ENCODE measurements at places on chromosomes 1 and 21.

DNA sequence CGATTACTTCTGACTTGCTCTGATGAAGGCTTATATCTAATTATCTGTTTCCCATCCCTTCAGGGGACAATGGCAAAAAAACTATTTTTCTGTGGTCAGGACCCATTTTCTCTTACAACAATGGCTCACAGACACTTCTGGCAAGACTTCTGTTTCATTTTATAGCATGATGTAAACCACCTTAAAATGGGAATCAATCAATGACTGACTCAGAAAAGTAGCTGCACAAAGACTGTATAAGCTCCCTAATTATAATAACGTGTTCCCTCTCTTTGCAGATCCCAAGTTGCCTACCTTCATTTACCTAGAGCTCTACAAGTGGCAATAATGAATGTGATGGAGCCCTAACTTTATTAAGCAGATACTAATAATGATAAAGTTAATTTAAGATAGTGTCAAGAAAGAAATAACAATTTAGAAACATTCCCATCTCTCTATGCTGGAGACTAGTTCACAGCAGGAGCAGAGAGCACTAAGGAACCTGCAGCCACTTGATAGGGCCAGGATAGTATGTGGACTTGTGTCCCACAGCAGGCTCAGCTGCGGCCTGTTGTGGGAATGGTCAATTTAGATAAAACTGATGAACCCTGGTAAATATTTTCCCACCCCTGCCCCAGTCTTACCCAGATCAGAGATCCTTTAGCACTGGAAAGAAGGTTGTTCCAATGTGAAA is 538 bp downstream of the GBP2 start:
- peak; percentile 27 for DNase-seq

- DNase-seq = no peak
These were observed 1.4 kb downstream of the TPM3 start for GRCh38 chr1:154190550-154190949.

- peak; percentile 17 for DNase-seq
These were observed 255.9 kb upstream of the SNX7 start for GRCh38 chr1:98405581-98406074.

- peak; percentile 12 for DNase-seq
These were observed 6.7 kb upstream of the TSEN15 start for GRCh38 chr1:184044603-184045376.

- DNase-seq = no peak
These were observed 25.8 kb downstream of the TRIM62 start for GRCh38 chr1:33155877-33156538.

- no peak for DNase-seq
These were observed 170.7 kb downstream of the PSMG1 start for GRCh38 chr21:39012326-39013230.

- DNase-seq = no peak
These were observed 78.7 kb downstream of the DHRS3 start for GRCh38 chr1:12539320-12539704.

- no peak for DNase-seq
These were observed 10.4 kb upstream of the BCAR3 start for GRCh38 chr1:93692026-93692425.

- DNase-seq = no peak
These were observed 74.2 kb downstream of the ATF6 start for GRCh38 chr1:161840363-161840762.

DNA sequence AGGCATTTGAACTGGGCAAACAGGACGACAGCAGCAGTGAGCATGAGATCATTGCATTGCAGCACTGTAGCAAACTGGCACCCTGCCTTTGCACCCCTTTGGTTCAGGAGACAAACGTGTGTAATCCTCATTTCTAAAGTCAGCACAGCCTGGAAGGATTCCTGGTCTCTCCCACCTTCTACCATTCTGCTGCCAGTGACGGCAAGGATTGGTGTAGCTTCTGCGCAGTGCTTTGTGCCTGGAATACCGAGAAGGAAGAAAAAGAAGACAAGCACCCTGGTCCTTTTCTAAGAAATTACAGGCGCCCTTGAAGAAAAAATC is 805.3 kb downstream of the USP25 start:
- no peak for DNase-seq

GRCh38 chr1:44786138-44786840 is 1.7 kb downstream of the BEST4 start:
- peak; percentile 60 for DNase-seq

DNA sequence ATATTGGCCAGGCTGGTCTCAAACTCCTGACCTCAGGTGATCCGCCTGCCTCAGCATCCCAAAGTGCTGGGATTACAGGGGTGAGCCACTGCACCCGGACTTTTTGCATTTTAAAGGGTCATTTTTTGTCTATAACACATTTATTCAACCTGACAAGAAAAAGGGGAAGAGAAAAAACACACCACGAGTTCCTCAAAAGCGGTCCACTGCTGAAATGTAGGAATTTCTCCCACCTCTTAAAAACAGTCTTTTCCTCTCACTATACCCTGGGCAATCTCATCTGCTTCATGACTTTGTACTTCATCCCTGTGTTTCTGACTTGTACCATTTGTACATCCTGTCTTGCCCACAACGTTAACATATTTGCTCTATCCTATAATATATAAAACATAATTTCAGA is 413.3 kb upstream of the PTBP2 start:
- DNase-seq = peak; percentile 44

DNA sequence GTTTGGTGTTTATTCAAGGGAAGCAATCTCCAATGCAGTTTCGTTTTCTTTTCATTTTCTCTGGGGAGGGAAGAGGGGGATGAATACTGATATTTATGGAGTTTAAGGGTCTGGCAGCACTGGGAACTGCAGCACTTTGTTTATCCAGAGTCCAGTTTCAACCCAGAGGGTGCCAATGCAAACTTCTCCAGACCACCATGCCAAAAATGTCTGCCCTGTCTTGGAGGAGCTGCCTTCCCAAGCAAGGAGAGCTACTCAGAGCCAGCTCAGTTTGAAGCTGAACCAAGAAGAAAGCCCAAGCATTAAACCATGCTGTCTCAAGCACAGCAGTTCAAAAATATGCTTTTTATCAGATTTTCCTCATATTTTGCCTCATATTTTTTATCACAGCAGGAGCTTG is 589.7 kb downstream of the LMO4 start:
- no peak for DNase-seq

- no peak for DNase-seq
These were observed 255.3 kb downstream of the PDE4B start for GRCh38 chr1:66048011-66048410.

- no peak for DNase-seq
These were observed 27.9 kb downstream of the EBNA1BP2 start for GRCh38 chr1:43144237-43144636.

- no peak for DNase-seq
These were observed 10.5 kb upstream of the SDE2 start for GRCh38 chr1:226009650-226010044.

DNA sequence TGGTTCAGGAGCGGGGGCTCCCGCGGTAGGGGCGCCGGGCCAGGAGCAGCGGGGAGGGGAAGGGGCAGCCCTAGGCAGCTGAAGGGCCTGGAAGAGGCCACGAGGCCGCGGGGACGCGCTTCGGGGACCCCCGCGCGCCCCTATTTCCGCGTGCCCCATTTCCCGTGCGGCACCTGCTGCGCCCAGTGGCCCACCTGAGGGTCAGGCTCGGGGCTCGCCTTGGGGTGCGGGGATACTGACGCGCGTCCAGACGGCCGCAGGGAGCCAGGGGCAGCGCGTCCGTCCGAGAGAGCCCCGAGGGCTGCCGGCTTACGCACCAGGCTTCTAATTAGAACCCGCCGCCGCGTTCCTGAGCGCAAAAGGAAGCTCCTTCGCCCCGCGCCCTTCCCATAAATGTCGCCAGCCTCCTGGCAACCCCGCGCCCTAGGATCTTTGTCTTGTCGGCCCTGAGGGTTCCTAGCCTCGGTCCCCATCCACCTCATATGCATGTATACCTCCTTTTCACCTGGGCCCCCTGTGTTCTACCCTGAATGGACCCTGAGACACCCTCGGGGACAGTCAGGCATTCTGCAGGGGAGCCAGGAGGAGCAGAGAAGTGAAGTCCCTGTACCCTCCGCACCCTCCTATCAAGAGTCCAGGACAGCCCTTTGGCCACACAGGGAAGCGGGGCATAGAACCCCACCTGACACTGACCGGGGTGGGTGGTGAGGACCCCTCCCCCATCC is 1.8 kb downstream of the WNT3A start:
- no peak for DNase-seq

DNA sequence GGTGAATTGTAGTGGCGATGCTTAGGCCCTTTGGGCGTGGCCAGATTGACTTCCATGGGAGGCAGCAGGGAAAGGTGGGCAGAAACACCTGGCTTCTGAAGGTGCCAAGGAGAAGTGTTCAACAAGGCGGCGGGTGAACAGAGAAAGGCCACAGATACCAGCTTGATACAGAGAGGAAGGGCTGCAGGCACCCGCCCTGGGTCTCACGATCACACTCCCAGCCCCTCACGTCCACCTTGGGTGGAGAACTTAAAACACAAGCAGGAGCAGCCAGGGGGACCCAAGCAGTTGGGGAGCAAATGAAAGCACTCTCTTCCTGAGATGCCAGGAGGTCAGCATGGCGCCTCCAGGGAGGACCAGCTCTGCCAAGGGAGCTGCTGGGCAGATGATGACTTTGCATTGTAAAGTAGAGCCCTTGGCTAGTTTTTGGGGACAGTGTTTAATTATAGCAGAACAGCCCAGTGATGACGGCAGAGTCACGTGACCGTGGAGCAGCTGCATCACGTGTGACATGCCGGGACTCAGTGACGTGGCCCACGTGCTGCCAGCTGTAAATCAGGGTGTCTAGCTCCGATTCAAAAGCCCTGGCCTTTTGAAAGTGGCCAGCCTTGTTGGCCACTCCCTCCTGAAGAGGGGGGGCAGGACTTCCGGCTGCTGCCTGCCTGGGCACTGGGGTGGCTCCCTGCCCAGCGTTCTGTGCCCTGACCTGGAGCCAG is 19.0 kb downstream of the SLC37A1 start:
- DNase-seq = peak; percentile 84

- no peak for DNase-seq
These were observed 16.6 kb downstream of the OR6Y1 start for GRCh38 chr1:158537609-158538008.

GRCh38 chr1:230531103-230531502 is 105.0 kb upstream of the PGBD5 start:
- no peak for DNase-seq

GRCh38 chr1:154982341-154982740 is 803 bp upstream of the FLAD1 start:
- no peak for DNase-seq

- no peak for DNase-seq
These were observed 353.4 kb upstream of the AJAP1 start for GRCh38 chr1:4301007-4301406.

- peak; percentile 82 for DNase-seq
These were observed 12.9 kb downstream of the PLA2G2F start for GRCh38 chr1:20151906-20152598.

DNA sequence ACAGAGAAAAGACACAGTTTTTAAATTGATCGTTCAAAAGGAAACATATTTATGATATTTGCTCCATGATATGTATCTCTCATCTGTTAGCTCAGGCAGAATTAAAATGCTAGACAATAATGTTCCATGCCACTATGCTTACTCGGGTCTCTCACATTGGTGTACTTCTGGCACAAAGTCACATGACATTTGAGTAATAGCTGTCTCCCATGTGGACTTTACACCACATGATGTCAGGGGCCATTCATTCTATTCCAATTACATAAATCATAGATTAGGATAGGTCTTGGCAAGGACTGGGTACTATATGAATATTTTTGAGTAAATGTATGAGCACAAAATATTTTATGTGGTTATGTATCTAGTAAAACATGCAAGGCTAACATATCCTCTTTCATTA is 648.4 kb downstream of the PLA2G4A start:
- no peak for DNase-seq

- DNase-seq = peak; percentile 65
These were observed 24.3 kb upstream of the IFNAR2 start for GRCh38 chr21:33205476-33205875.

DNA sequence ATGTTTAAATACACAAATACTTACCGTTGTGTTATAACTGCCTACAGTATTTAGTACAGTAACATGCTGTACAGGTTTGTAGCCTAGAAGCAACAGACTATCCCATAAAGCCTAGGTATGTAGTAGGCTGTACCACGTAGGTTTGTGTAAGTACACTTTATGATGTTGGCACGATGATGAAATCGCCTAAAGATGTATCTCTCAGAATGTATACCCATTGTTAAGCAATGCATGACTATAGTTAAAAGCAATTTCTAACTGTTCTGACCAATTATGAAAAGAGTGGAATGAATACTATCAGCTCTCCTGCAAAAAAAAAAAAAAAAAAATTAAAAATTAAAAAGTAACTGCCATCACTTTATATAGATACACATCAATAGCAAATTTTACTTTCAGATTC is 11.4 kb downstream of the HP1BP3 start:
- DNase-seq = no peak

DNA sequence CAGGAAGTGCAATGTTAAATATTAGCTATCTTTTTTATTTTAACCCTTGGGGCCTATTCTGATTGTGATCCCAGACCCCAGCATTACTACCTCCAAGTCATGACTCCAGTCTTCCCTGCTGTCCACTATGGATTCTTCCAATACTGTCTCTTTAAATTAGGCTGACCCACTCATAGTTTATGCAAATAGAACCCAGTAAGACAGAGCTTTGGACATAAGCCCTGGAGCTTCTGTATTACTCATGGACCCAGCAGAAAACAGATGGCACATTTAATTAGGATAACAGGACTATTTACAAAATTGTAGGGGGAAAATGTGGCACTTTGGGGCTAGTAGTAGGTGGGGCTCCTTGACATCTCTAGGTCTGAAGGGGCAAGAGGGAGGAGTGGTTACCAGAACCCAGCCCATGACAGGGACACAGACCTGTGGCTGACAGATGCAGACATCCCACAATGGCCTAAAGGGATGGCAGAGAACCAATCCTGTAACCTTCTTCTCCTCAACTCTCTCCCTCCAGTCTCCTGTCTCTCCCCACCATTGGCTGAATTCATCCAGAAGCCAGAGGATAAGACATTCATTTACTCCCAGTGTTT is 233.5 kb downstream of the OMA1 start:
- DNase-seq = no peak

- no peak for DNase-seq
These were observed 746.5 kb downstream of the USP25 start for GRCh38 chr21:16476056-16476825.

- no peak for DNase-seq
These were observed 21.5 kb downstream of the AK2 start for GRCh38 chr1:33015216-33015615.

DNA sequence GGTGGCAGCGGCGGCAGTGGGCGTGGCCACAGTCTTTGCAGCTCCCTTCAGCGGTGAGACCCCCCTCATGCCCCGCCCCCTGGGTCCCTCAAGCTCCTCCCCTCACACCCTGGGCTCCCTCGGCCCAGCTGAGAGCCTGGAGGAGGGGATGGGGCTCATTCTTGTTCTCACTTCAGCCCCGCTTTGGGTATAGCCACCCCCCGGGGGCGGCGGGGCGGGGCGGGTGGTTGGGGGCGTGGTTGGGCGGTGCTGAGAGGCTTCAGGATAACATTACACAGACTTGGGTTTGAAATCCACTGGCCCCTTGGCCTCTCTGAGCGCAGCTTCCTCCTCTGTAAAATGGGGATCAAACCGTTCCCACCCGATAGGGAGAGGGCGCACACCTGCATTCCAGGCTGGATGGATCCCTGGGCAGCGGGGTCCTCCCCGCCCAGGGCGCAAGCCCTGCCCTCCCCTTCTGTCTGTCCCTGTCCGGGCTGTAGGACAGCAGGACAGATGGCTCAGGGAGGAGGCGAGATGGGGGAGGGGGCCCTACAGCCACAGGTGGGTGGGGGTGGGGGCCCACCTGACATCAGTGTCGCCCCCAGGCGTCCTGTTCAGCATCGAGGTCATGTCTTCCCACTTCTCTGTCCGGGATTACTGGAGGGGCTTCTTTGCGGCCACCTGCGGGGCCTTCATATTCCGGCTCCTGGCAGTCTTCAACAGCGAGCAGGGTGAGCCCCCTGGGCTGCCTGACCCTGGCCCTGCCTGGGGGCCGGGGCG is 5.1 kb downstream of the CLCNKA start:
- peak; percentile 19 for DNase-seq
